ENCODE measurements at places on chromosomes 1 and 21.

GRCh38 chr1:2306151-2306978 lies 78.2 kb downstream of the SKI start:
- peak; percentile 86 for DNase-seq

GRCh38 chr1:202807451-202807925 lies 733 bp downstream of the KDM5B start:
- DNase-seq: peak; percentile 74

DNA sequence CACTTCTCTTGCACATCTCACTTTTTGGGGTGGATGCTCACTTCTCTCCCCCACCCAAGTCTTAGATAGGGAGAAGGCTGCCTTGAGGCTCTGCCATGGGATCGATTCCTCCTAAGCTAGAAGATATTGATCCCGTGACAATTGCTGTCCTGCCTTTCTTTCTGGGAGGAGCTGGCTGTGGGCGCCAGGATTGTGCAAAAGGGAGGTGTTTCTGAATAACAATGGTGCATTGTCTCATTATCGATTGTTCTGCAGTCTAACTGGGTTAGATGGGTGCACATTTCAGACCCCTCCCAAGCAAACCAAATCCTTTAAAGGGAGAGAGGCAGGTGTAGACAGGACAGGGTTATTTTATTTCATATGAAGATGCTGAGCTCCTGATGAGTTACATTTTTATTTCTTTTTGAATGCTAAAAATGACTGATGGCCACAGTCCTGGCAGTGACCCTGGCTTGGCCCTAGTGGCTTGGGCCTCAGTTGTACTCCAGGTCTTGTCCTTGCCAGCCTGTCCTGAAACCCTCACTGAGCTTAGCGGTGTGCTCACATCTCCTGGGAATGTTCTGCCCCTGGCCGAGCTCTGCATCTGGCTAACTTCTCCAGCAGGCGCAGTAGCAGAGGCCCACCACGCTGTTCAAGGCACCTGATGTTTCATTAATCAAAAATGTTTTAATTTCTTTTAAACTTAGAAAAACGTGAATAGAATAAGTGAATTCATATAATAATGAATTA lies 99.0 kb upstream of the KAZN start:
- DNase-seq: peak; percentile 17

DNA sequence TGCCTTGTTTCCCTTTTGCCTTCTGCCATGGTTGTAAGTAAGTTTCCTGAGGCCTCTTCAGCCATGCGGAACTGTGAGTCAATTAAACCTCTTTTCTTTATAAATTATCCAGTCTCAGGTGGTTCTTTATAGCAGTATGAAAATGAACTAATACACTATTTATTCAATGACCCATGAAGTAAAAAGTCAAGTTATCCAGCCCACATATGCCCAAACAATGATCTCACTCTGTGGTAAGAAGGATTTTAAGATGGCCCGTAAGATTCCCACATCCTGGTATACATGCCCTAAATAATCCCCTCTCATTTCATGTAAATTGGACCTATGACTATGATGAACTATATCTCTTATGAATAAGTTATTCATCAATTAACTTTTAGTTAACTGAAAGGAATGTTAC lies 1008.3 kb upstream of the B3GALT2 start:
- no peak for DNase-seq

- peak; percentile 77 for DNase-seq
Measured at GRCh38 chr1:214506972-214507431, 44.4 kb downstream of the PTPN14 start.

DNA sequence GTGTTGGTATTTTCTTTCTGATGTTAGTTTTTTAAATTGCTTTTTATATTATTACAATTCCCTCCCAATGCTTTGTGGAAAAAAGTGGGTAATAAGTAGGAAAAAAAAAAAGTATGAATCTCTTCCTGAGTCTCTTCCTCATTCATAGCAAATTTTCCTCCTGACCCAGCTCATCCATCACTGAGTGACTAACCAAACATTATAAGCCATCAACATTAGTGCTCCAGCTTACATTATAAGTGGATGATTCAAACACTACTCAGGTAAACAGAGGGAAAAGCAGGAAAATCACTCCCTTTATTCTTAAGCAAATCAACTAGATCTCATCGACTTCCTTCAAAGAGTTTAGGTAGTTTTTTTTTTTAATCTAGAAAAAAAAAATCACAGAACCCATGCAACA lies 15.4 kb upstream of the SAMD13 start:
- no peak for DNase-seq

DNA sequence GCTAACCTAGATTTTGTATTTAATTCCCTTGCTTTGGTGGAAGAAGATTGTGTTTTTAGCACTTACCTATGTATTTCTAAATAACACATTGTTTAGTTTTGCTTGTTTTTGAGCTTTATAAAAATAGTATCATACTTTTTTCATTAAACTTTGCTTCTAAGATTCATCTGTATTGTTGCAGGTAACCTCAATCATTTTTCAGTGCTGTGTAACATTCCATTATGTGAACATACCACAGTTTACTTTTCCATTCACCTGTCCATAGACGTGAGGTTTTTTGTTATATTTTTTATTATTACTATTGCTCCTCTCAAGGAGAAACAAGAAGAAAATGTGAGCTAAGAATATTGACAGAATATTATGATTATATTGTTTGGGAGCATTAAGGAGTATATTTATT lies 15.2 kb upstream of the PLEKHO1 start:
- DNase-seq: no peak

GRCh38 chr1:174274452-174274851 lies 115.1 kb downstream of the RABGAP1L start:
- no peak for DNase-seq
